ENCODE measurements at places on chromosomes 7 and 10.

DNA sequence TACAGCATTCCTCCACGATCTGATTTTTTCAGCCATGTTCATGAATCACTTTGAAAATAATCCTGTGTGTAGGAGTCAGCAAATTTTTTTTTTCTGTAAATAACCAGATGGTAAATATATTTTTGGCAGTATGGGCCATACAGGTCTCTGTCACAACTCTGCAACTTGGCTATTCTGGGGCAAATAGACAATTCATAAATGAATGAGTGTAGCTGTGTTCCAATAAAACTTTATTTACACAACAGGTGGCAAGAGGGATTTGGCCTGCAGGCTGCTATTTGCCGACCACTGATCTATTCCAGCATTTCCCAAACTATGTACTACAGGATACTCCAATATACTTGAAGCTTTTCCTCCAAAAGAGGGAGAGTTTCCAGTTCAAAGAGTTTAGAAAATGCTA lies 78.7 kb upstream of the SVIL start:
- no peak for DNase-seq

GRCh38 chr7:155577509-155577905 lies 31.1 kb upstream of the CNPY1 start:
- DNase-seq, result no peak

DNA sequence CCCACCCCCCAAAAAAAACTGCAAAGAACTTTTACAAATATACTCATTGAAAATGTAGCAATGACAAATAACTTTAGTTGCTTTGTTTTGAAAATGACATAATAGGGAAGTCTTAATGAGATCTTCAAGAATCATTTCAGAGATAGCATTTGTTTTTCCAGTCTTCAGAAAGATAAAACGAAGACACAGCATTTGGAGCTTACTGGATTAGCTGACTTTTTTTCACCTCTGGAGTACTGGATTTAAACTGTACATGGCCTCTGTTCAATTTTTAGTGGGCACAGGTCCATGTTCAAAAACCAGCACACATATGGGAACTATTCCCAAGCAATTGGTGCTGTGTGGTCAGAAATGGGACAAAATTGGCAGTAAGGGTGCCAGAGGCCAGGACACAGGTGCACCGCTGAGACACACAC lies 3.9 kb downstream of the RAB11FIP2 start:
- DNase-seq, result no peak

- DNase-seq, result no peak
Observed at GRCh38 chr7:38492010-38492409, 139.2 kb downstream of the AMPH start.

GRCh38 chr10:35006836-35007235 lies 83.3 kb downstream of the CUL2 start:
- no peak for DNase-seq

- DNase-seq, result no peak
Observed at GRCh38 chr7:55375237-55375636, 10.1 kb downstream of the LANCL2 start.

DNA sequence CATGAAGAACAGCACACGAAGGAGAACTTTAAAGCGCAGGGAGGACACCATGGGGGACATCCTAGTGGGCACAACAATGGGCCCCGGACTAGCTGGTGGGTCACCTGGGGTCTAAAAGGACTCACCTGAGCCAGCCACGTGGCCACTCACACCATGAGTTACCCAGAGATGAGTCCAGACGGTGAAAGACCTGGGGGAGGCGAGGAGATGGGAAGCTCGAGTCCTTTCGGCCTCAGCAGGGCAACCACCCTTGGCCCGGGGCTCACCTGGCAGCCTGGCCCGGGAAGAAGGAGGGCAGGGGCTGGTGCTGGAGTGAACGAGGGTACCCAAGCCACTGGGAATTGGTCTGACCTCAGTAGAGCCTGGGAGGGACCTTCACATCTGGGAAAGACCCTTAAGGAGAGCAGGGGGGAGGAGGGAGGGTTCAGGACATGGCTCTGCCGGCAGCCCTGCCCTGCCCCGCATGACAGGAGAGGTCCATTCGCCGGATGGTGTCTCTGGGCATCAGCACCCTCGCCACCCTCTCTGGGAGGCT lies 5.7 kb downstream of the GIGYF1 start:
- no peak for DNase-seq

GRCh38 chr7:68642727-68643126 lies 955.5 kb upstream of the AUTS2 start:
- DNase-seq, result no peak

DNA sequence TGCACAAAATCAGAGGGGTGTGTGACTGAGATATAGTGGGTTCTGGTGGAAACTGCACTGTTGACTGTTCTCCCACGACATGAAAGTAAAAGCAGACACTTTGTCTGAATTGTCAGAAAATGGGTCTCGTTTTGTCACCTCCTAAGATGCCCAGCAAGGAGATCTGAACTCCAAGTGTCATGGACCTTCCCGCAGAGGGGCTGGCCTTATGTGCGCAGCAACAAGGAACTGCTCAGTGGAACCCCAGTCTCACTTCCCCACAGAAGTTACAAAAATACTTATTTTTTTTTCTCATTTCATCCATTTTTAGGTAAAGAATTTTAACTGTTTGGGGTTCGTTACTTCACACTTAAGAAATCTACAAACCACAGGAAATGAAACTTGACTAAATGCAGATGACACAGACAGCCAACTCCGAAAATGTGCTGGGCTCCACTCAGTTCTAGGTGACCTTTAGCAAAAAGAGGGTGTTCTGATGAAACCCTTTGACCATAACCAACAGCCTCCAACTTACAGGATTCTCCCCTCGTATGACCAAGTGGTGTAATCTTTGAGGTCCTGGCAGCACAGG lies 115.0 kb downstream of the FAM107B start:
- DNase-seq, result no peak

GRCh38 chr10:54650547-54650946 lies 150.5 kb downstream of the PCDH15 start:
- no peak for DNase-seq

Measured in NCI-H82 (cell line).